ENCODE measurements at places on chromosomes 16 and 17. TPM values are rescaled to one million over a fixed set of nuclear protein-coding genes. Genes with fewer than 3 reads are reported as not detected.

DNA sequence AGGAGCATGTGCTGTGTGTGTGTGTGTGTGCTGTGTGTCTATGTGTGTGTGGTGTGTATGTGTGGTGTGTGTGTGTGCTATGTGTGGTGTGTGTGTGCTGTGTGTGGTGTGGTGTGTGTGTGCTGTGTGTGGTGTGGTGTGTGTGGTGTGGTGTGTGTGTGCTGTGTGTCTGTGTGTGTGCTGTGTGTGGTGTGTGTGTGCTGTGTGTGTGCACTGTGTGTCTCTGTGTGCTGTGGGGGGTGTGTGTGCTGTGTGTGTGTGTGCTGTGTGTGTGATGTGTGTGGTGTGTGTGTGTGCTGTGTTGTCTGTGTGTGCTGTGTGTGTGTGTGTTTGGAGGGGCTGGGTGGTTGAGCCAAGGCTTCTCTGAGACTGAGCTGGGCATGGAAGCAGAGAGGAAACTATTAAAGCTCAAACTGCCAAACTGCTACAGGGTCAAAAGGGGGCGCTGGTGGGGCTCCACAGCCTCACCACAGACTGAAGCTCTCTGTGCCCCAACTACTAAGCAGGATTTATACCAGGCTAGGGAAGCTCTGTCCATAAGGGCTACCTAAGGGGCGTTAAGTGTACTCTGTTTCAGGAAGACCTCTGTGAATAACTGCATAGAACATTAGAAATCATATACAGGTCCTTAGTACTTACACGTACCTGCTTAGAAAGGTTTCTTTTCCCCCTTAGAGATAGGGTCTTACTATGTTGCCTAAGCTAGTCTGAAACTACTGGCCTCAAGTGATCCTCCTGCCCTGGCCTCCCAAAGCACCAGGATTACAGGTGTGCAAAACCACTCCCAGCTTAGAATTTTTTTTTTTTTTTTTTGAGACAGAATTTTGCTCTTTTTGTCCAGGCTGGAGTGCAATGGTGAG is 27.8 kb upstream of the GHDC start:
- DNase-seq = peak; percentile 74

DNA sequence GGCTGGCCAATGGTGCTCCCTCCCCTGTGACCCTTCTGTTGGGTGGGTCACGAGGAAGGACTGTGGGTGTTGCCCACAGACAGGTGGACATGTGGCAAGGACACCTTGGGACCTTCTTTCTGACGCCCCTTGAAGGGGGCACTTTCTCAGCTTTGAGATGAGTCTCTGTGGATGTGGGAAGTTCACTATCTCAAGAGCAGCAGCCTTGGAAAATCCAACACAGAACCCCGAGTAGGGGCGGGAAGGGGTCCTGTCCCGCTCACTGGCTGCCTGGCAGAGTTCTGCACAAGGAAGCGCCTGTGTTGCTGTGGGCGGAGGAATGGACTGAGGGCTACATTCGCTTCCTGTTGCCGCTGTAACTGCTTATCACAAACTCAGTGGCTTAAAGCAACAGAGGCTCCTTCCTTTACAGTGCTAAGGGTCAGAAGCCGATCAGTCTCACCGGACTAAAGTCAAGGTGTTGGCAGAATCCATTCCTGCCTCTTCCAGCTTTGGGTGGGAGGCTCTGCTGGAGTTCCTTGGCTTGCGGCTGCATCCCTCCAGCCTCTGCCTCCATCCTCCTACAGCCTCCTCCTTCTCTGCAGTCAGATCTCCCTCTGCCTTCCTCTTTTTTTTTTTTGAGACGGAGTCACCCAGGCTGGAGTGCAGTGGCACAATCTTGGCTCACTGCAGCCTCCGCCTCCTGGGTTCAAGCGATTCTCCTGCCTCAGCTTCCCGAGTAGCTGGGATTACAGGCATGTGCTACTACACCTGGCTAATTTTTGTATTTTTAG is 305.2 kb downstream of the SEC14L1 start:
- DNase-seq = peak; percentile 57

The TEX14 gene
- not detected for polyA plus RNA-seq

DNA sequence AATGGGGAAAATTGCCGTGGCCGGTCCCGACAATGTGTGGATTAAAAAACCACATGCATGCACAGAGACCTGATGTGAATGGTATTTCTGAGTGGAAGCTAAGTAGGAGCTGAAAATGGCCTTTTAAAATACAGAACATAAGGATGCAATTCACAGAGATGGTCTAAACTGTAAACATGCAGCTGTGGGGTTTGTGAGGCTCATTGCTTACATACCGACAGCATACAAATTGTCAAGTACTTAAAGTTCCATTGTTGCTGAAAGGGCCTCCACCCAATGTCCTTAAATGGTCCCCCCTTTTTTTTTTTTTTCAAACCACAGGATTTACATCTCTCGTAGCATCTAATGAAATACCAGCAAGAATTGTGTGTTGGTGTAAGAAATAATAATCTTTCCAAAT is 523.2 kb downstream of the MAF start:
- DNase-seq = no peak

- no peak for DNase-seq
These were observed 16.4 kb upstream of the SMIM36 start for GRCh38 chr17:55527540-55528118.

GRCh38 chr17:68460146-68460545 is 2.9 kb upstream of the WIPI1 start:
- DNase-seq = no peak

DNA sequence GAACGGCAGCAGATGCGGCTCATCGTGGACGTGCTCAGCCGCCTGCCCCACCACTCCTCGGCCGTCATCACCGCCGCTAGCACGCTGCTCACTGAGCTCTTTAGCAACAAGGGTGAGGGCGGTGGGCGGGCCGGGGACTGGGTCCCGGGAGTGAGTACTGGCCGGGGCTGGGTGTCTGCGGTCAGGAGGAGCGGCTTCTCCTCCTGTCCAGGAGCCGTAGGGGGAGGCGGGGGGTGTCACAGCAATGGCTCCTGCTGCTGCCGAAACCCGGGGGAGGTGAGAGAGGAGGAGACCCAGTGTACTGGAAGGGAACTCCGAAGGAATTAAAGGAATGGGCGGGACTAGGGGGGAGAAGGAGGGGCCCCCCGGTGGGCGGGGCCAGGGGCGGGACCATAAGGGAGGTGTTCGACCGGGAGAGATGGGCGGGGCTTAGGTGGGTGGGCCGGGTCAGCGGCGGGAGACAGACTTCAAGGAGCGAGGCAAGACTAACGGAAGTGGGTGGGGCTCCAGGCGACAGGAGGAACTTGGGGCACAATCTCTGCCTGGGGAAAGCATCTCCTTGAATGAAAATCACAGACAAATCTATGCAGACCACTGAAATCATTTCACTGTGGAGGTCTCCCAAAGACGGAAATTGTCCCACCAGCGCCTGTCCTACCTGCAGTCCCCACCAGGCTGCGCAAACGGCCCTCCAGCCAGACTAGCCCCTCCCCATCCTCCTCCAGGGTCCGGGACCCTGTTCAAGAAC is 2.4 kb downstream of the NAGS start:
- peak; percentile 96 for DNase-seq

The LGALS9B gene
- polyA plus RNA-seq = not detected

- DNase-seq = no peak
These were observed 63.9 kb downstream of the NUP88 start for GRCh38 chr17:5355421-5356129.

The IGF2BP1 gene
- polyA plus RNA-seq = not detected

The GH1 gene
- not detected for polyA plus RNA-seq

GRCh38 chr16:88373927-88374492 is 8.7 kb upstream of the ZNF469 start:
- no peak for DNase-seq

- peak; percentile 8 for DNase-seq
These were observed at the start of gene KCNJ2 for GRCh38 chr17:70168977-70169708. Gene KCNJ2 (plus strand): TSS chr17:70169532. CDS start chr17:70175040, 5,508 bp downstream.

The KRTAP17-1 gene
- not detected for polyA plus RNA-seq

Data from naive thymus-derived CD8-positive, alpha-beta T cell (primary cell).